ENCODE measurements at places on chromosomes 16 and 17.
A peak's percentile ranks its signal among the peaks of the same experiment; 100 is the strongest.

- no peak for DNase-seq
These were observed 4.8 kb upstream of the ATP2A3 start for GRCh38 chr17:3968886-3969524.

DNA sequence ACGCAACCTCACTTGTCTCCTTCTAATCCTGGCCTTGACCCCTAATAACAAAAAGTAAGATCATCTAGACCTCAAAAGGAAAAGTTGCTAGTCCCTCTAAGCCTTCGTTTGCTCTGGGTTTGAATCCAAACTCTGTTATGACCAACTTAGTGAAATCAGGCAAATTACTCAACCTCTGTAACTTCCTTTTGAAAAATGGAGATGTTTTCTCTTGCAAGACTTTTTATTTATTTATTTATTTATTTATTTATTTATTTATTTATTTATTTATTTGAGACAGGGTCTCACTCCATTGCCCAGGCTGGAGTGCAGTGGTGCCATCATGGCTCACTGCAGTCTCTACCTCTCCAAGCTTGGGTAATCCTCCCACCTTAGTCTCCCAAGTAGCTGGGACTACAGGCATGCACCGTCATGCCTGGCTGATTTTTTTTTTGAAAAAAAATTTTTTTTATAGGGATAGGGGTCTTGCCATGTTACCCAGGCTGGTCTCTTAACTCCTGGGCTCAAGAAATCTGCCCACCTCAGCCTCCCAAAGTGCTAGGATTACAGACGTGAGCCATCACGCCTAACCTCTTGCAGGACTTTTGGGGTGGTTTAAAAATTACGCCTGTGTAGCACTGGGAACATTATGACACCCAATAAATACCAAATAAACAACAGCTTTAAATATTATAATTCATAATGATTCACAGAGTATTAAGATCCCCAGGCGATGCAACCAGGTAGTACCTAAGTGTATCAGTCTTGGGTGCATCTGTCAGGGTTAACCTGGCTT is 63.4 kb downstream of the PITPNC1 start:
- DNase-seq, result no peak

DNA sequence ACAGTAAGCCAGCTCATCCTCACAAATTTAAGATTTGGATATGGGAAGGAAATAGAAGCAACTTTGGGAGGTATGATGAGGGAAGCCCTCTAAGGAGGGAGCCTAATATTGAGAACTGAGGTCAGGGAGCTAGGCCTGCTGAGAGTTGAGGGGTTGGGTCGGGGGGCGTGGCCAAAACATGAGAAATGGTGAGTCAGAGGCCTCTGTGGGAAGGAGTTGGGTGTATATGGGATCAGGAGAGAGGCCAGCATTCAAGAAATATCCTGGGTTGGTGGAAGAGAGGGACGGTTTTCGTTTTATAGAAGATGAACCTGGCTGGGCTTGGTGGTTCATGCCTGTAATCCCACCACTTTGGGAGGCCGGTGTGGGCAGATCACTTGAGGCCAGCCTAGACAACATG is 48.4 kb downstream of the CLEC16A start:
- no peak for DNase-seq

GRCh38 chr17:78038748-78039288 is 80.3 kb downstream of the TNRC6C start:
- DNase-seq, result no peak

- no peak for DNase-seq
These were observed 200.4 kb downstream of the LGALS9B start for GRCh38 chr17:20266806-20267458.

DNA sequence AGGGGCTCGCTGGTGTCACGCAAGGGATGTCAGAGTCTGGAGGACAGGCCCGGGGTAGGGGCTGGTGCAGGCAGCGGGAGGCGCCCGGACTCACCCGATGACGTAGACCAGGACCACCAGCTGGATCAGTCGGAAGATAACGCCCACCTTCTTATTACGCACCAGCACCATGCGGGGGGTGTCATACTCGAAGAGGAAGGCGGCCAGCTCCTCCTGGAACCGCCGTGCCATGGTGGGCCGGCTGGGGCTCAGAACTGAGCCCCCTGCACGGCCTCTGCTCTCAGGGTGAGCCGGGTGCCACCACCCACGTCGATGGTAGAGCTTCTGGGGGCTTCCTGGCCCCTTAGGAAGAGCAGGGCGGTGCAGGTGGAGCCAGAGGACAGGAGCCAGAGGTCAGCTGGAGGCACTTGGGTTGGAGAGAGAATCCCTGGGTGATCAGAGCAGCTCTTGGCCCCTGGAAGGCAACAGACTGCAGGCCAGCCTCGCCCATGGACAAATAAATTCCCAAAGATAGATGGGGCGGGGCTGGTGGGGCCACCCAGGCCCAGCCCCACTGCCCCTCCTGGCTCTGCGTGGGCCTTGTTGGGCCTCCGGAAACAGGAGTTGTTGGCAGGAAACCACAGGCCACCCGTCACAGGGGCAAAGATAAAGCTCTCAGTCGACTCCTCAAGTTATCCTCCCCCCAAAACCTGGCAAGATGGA is at the start of gene P2RX1:
TSS of gene P2RX1 (minus strand) at position 471 of the 702 bp plus-strand sequence. CDS start at position 231, 240 bp downstream.
- no peak for DNase-seq

DNA sequence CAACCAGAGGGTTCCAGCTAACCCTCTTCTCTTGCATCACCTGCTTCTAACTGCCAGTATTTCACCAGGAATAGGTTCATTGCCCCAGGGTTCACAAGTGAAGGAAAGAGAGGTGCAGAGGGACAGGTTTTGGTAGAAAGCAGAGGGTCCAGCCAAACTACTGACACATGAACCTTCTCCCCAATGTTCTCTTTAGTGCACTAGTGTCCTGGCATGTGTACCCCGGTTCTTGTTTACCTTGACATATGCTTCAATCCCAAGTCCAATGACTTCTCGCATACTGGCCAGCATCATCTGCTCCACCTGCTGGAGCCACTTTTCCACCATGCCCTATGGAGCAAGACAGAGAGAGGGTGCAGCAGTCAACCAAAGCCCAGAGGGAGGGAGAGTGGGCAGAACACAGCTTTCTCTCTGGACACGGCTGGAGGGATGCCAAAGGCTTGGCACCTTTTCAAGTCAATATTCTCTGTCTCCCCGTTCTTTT is 90.6 kb downstream of the DNAH3 start:
- no peak for DNase-seq

DNA sequence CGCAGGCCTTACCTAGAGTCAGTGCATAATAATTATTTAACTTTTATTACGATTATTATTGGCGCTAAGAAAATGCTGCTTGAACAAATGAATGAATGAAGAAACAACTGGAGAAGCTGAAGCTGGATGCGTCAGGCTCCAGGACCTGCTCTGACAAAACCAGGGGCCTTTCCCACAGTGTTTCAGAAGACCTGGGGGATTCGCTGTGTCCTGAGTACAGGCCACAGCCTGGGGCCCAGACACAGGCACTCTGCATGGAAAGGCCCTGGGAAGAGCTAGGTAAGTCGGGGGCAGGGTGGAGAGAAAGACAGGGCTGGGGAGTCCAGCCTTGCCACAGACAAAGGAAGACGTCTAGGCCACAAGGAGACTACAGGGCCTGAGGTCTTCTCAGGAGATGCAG is 226.1 kb downstream of the ZNF423 start:
- no peak for DNase-seq

- no peak for DNase-seq
These were observed 32.5 kb upstream of the TNRC6C start for GRCh38 chr17:77925831-77926543.

DNA sequence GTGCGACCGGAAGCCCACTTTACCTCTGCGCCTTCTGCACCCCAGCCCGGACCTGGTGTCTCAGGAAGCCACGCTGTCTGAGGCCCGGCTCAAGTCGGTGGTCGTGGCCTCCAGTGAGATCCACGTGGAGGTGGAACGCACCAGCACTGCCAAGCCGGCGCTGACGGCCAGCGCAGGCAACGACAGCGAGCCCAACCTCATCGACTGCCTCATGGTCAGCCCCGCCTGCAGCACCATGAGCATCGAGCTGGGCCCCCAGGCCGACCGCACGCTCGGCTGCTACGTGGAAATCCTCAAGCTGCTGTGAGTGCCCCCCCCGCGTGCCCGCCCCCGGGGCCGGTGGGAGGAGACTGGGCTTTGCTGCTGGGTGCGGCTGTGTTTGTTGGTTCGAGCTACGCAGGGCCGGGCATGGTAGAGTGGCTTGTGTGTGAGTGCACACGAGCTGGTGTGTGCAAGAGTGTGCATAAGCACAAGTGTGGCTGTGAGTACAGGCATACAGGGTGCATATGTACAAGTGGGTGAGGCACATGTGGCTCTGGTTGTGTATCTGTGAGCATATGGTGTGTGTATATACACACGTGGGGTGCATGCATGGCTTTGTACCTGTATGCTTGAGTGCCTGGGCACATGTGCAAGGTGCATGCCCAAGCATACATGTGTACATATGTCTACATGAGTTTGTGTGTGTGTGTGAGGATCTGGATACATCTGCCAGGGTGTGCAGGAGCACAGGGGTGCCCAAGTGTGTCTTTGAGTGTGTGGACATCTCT is 100.6 kb upstream of the PLCG2 start:
- DNase-seq, result no peak

GRCh38 chr17:65364438-65364837 is 197.0 kb downstream of the AXIN2 start:
- no peak for DNase-seq

DNA sequence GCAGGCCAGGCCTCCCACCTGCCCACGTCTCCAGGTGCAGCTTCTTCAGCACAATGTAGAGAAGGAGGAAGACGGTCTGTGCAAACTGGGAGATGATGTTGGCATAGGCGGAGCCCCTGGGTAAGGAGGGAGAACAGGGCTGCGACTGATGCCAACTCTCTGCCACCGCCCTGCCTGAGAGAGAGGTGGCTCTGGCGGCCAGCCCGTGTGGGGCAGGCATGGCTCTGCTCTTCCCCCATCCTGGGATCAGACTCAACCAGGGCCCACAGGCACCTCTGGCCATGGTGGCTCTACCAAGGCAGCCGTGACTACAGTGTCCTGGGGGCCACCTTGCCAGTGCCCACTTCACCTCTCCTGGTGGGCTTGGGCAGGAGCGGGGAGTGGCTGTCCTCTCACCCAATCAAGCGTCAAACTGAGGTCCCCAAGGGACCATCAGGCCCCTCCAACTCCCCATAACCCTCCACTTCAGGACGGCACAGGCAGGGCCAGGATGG is 8.6 kb downstream of the SLC47A2 start:
- DNase-seq, result no peak

GRCh38 chr16:74578433-74578832 is 28.5 kb downstream of the GLG1 start:
- DNase-seq, result no peak

DNA sequence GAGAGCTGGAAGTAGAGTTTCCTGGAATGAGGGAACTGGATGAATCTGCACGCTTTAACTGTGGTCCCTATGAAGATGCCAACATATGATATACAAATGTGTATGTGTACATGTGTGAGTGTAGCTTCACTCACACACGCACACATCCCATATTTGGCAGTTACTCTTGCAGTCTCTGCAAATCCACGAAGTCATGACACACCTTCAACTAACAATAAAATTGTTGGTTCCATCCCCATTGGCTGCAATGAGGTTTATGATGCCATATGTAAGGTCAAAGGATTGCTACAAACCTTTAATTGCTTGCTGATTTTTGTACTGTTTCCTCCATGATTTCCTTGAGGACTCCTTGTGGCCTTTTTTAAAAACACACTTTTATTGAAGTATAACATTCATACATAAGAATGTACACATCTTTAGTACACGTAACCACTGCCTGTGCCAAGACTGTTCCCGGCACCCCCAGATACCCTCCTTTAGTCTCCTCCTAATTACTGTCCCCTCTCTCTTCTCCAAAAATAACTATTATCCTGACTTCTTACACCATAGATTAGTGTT is 22.0 kb downstream of the MYO1D start:
- no peak for DNase-seq

- no peak for DNase-seq
These were observed 55.8 kb downstream of the PLCG2 start for GRCh38 chr16:81834868-81835267.

- peak; percentile 57 for DNase-seq
These were observed 27.3 kb downstream of the TBC1D16 start for GRCh38 chr17:80008383-80008840.

Measured in activated T-helper 1 cell treated with Interleukin-2 at 50 U/mL for 16 hours (primary cell).